AG08396 (cell line): ENCODE measurements at places on chromosomes 13 and 19.

- DNase-seq = no peak
Observed at GRCh38 chr19:2926341-2927031, 18.3 kb downstream of the ZNF77 start.

DNA sequence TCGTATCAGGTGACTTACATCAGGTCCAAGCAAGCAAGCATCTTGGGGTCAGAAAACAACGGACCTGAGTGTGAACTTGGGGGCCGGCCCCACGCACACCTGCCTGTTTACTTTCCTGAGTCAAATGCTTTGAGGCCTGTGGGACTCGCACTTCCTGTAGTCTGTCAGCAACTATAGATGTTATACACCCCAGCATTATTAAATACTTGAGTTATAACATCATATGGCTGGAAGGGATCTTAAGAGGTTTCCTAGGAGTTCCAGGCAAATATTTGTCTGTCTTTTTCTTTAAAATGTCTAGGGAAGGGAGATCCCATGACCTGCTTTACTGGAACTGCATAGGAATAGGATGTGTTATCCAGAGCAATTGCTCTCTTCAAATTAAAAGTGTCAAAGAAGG is 280.6 kb downstream of the SHISA2 start:
- no peak for DNase-seq

DNA sequence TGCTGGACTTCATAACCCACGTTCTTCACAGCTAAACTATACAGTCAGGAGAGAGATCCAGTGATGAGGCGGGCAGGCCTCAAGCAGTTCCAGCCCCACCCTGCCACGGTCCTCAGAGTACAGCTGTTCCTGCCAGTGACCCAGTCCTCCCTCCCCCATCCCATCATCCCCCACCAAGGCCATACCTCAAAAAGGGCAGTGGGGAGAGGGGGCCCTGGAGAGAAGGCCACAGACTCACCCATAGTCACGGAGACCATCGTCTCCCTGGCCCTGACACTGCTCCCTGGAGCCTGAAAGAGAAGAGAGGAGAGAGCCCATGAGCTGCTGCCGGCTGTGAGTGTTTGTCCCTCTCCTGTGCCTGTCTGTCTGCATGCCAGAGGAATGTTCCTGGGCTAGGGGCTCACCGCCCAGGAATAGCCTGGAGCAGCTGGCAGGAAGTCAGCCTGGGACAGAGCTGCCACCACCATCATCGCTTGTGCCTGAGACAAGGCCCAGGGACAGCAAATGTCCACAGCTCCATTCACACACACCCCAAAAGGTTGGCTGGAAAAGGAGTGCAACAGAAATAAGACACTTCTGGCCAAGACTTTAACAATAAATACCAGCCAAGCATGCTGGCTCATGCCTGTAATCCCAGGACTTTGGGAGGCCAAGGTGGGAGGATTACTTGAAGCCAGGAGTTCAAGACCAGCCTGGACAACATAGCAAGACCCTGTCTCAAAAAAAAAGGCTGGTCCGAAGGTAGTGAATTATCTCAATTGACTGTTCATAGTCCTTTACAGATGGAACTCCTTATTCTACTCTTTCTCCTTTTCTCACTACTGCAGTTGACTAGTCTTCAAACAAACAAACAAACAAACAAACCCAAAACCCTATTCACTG is 6.4 kb downstream of the C19orf47 start:
- peak; percentile 41 for DNase-seq

GRCh38 chr13:62123409-62123808 is 707.8 kb upstream of the PCDH20 start:
- DNase-seq = no peak

GRCh38 chr19:6674868-6675305 is 4.9 kb upstream of the TNFSF14 start:
- DNase-seq = peak; percentile 67

GRCh38 chr13:40345149-40345514 is 321.3 kb downstream of the FOXO1 start:
- no peak for DNase-seq

- DNase-seq = peak; percentile 45
Observed at GRCh38 chr13:45021250-45021649, 31.9 kb downstream of the GPALPP1 start.

DNA sequence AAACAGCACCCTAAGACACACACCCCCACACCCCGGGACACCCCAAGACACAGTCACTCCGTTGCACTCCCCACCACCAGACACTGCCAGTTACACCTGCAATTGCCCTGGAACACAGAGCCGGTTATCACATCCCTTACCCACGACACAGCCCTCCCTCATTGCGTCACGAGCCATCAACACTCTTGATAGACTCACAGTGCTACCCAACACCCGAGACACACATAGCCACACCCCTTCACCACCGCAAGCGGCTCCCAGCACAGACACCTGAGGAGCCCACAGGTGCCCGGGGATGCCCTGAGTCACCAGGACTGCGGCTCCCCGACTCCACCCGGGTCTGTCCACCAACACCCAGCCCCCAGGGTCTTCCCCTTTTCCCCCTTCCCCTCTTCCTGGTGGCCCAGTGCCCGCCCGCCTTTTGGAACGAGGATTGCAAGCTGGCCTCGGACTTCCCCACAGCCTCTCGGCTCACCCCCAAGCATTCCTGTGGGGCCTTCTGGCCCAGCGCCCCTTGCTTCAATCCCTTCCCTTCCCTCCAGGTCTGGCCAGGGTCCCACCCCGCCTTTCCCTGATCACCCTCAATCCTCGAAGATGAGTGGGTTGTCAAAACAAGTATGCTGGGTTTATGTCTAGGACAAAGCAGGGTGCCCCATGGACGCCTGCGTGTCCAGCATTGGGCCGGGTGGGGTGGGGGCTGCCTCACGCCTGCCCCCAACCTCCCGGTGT is 1.7 kb upstream of the PTGER1 start:
- DNase-seq = peak; percentile 89
